ENCODE measurements at places on chromosomes 7 and 10. TPM values are rescaled to one million over a fixed set of nuclear protein-coding genes. Genes with fewer than 3 reads are reported as not detected.

EGFR gene
- not detected for total RNA-seq

ADIRF gene
- not detected for total RNA-seq

GRCh38 chr10:123620621-123621020, 45.5 kb upstream of the GPR26 start:
- no peak for DNase-seq

DNA sequence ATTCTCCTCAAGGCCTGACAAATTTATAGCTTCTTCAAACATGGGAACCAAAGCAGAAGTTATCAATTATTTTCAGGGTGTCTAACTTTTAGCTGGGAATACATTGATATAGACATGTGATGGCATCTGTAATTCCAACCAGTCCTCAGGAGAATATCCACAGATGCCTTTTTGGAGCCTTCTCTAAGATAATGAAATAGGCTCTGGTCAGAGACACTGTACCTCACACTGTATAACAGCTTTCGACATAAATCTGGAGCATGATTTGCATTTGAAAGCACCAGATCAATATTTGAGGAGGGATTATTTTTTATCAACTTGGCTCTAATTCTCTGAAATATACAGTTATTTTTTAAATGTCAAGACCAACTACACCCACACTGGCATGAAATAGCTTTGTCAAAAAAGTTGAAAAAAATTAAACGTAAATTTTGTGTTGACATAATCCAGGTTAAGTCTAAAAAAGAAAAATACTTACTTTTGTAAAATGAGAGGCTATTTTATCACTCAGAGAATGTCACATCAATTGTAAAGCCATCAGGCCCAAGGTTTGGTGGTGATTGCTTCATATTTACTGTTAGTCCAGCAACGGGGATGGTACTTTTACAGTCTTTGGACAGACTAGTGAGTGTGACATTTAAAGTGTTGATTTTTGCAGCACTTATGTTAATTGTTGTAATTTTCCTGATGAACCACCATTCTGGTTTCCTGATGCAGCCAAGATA, 177.0 kb upstream of the SP8 start:
- DNase-seq: no peak

DNA sequence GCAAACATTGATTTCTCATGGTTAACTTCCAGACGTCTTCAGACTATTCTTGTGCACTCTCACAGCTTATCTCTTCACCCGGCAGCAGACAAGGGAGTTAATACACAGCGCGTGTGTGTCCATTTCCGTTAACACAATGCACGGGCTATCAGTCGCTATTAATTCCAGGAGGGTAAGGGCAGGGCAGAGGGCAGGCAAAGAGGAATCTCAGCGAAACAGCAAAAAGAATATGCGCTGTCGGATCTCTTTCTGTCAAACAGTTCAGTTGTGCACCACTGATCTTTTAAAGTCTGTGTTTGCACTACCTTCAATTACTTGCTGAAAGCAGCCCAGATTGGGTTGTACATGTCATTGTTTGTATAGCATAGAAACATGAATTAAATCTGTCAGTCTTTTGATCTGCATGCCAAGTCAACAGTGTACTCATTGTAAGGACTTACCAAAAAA, 41.1 kb upstream of the CABCOCO1 start:
- no peak for DNase-seq
